Pancreas (tissue), 10 donors: ENCODE measurements at places on chromosomes 6 and 20. TPM values are rescaled to one million over a fixed set of nuclear protein-coding genes. Genes with fewer than 3 reads are reported as not detected.

Gene FNDC1
- total RNA-seq: 0.81 TPM

Gene IL17A
- not detected for total RNA-seq

GRCh38 chr6:125791151-125791819 is 525 bp downstream of the NCOA7 start:
- no peak for DNase-seq

GRCh38 chr6:105681061-105681460 is 278.2 kb upstream of the PREP start:
- DNase-seq: no peak

- no peak for DNase-seq
Observed at GRCh38 chr6:56096541-56096940, 150.8 kb downstream of the COL21A1 start.

DNA sequence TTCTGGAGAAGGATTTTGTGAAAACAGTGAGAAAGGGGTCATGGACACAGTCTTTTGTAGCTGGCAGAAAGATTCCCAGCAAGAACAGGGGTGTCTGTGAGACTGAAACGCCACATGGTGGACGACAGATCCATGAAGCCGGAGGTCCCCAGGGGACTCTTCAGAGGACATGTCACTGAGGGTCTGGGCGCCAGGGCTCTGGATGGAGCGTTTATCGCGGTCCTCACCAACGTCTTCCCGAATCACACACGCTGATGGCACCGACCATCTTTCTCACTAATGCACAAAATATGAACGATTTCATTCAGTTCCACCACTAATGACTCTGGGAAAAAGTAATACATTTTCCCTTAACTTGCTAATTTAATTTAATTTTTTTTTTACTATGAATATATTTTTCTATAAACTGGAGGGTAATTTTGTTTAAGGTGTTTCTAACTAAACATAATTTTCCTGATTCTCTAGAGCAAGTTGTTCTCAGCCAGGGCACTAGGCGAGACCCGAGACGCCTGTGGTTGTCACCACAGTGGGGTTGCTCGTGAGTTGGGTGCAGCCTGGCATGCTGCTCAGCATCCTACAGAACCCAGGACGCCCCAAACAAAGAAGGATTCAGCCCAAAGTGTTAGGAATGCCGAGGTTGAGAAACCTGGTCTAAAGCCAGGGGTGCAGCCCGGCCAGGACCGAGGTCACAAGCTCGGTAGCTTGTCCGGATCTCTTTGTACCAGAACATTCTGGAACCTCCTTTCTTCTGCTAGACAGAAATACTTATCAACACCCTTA is 306.2 kb downstream of the TAF4 start:
- DNase-seq: no peak

Gene TMEM244
- not detected for total RNA-seq

Gene RWDD2A
- 3.8 TPM for total RNA-seq

GRCh38 chr20:44894959-44895358 is 9.5 kb downstream of the YWHAB start:
- no peak for DNase-seq

DNA sequence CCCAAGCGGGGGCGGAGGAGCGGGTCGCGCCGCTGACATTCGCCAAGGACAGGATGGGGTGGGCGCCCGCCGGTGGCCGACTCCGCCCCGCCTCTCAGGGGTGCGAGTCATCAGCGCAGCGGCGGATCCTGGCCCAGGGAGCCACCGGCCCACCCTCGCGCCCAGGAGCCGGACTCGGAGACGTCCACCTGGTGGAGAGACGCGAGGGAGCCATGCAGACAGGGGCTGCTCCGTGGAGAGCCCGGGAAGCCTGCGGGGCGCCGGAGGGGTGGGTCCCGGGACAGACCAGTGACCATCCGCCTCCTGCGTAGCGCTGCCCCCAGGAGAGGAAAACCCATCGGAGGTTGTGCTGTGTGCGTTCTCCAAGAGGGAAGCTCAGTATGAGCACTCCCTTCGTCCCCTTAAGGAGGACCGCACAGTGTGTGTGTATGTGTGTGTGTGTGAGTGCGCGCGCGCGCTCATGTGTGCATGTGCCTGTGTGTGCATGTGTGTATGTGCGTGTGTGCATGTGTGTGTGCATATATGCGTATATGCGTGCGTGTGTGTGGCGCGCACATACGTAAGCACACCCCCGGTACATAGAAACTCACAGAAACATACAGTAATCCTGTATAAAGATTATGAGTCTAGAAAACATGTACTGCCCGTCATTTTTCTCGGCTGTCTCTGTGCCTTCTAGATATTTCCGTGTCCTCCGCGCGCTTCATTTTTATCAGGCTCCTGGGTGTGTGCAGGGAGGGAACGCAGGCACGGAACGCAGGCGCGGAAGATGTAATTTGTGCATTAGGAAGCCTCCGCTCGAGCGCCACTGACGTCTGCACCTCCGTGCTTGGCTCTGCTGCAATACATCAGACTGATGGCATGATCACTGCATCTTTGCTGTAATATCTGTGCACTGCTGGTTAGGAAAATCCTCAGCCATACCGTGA is 158.9 kb downstream of the TBXT start:
- peak; percentile 61 for DNase-seq

- DNase-seq: peak; percentile 23
Observed at GRCh38 chr20:63163596-63164483, 52.1 kb downstream of the YTHDF1 start.

Gene NOL4L
- 10.2 TPM for total RNA-seq
